Effector CD4-positive, alpha-beta T cell (primary cell): ENCODE measurements at places on chromosomes 5 and 9.

GRCh38 chr5:122751293-122751782, 23.5 kb upstream of the SNX2 start:
- no peak for DNase-seq

GRCh38 chr9:110047955-110048402, 160.0 kb downstream of the C9orf152 start:
- no peak for DNase-seq

GRCh38 chr5:143226361-143226760, 177.1 kb downstream of the NR3C1 start:
- no peak for DNase-seq

DNA sequence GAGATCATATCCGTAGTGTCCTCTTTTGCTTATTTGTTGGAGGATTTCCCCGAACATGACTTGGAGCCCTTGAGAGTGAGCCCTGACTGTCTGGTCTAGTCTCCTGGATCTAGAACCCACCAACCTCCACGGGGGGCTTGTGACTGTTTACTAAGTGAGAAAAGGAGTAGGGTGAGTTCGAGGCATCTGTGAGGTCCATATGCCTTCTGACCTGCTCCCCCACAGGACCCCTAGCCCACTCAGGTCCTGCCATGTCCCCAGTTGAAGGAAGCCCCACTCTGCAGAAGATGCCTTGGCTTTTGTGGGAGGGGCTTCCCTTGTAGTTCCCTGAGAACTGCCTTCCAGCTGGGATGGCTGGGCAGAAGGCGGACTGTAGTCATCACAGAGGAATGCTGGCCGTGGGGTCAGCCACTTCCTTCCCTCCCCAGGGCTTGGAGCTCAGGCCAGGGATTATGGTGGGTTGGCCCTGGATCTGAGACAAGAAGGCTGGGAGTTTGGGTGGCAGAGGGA, 7.0 kb upstream of the IRF1 start:
- DNase-seq, result no peak

- DNase-seq, result no peak
Measured at GRCh38 chr9:127144670-127145445, 22.4 kb upstream of the ANGPTL2 start.

- DNase-seq, result no peak
Measured at GRCh38 chr5:41738710-41739354, 131.4 kb downstream of the OXCT1 start.

DNA sequence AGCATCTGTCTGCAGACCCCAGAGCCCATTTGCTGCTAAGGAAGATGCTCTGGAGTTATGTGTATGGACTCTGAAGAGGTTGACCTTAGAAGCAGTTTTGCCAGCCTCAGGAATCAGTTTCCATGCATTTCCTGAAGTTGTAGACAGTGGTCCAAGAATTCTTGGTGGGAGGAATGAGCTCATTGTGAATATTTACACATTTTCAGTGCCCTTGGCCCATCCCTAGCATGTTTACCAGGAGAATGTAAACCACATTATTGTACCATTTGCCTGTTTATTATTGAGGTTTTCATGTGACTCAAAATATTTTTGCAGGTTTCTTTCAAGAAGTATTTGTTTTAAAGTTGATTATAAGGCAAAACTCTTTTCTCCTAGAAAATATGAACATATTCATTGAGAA, 93.8 kb downstream of the NXNL2 start:
- DNase-seq, result no peak

GRCh38 chr9:306907-307306, 92.2 kb downstream of the DOCK8 start:
- peak; percentile 26 for DNase-seq

- DNase-seq, result no peak
Measured at GRCh38 chr5:58918021-58918729, 335.3 kb downstream of the RAB3C start.

- no peak for DNase-seq
Measured at GRCh38 chr5:122156724-122157325, 27.5 kb downstream of the ZNF474 start.

DNA sequence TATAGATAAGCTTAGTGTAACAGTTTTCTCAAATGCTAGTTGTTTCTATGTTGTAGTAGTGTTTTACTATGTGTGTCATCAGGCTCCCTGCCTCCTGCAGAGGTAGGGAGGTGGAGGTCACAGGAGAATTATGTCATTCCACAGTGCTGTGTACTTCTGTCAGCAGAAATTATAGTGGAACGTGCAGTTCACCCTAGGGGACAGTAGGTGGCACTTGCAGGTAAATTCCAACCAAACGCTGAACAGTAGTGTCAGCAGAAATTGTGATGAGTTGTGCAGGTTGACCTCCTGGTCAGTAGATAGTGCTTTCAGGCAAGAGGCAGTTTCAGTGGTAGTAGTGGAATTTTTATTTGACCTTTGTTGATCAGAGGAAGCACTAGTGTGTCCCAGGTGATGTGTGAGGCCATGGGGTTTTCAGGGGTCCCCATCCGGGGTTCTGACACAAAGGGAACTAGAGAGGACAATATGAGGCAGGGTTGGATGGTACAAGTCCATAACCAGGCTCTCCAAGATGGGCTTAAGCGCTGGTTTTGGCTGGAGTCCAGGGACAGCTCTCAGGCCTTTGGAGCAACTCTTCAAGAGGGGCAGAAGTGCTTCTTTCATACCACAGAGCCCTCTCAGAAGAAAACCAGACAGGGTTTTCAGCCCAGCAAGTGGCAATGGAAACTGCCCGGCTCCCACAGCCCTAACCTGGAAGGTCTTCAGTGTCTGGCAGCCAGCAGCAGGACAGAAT, 402.9 kb downstream of the CYLC2 start:
- no peak for DNase-seq

- no peak for DNase-seq
Measured at GRCh38 chr5:39857041-39857440, 432.3 kb upstream of the DAB2 start.

DNA sequence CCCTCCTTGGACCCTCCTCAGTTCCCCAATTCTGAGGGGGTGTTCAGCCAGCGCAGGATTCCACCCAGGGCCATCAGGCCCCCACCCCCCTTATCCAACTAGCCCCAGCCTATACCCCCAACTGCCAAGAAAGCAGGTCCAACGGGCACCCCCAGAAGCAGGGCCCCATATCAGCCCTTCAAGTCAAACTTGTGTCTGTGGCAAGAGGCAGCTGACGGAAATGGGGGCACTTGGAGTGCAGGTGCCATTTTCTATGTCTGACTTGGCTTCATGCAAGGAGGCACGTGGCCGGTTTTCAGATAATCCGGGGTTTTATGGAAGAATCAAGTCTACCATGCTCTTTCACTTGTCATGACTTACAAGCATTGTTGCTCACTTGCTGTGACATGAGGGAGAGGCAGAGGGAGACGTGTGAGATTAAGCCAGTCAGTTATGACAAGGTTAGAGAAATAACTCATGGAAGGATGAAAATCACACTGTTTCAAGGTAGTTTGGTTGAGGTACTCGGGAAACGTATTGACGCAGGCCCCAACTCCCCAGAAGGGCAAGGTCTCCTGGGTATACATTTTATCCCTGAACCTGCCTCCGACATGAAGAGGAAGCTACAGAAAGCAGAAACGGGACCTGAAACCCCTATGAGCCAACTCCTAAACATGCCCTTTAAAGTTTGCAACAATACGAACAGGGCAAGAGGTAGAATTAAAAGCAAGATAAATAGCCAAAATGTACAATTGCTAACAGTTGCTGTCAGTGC, 26.5 kb upstream of the CLPTM1L start:
- no peak for DNase-seq

DNA sequence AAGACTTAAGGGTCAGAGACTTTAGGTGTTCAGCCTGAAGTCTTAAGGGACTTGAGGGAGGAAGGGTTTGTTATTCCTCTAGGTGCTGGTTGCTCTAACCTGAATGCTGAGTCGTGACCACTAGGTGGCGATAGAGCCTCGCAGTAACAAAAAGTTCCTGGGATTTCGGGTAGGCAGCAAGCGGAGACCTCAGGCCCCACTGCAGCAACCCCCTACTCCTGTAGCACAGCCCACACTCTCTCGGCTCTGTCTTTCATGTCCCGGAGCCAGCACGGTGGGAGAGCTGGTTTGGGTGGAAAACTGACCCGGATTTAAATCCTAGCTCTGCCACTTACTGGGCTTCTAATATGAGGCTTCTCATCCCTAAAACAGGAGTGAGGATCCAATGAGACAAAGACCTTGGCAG, 100.3 kb upstream of the PANK3 start:
- DNase-seq, result peak; percentile 34

- no peak for DNase-seq
Measured at GRCh38 chr9:20048985-20049384, 260.1 kb upstream of the SLC24A2 start.

DNA sequence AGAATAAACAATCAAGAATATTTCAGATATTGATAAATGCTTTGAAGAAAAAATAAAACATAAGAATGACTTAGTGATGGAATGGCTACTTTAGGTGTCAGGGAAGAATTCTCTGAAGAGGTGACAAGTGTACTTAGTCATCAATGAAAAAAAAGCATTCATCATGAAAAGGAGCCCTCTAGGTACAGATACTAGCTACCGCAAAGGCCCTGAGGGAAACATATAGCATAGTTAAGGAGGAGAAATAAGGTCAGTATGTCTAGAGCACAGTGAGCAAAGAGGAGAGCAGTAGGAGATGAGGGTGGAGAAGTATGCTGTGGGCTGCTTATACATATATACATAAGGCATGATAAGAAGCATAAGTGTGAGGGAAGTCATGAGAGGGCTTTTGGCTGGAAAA, 41.8 kb downstream of the CSF2 start:
- DNase-seq, result no peak

GRCh38 chr5:177523711-177524538, 7.2 kb upstream of the DDX41 start:
- DNase-seq, result no peak

DNA sequence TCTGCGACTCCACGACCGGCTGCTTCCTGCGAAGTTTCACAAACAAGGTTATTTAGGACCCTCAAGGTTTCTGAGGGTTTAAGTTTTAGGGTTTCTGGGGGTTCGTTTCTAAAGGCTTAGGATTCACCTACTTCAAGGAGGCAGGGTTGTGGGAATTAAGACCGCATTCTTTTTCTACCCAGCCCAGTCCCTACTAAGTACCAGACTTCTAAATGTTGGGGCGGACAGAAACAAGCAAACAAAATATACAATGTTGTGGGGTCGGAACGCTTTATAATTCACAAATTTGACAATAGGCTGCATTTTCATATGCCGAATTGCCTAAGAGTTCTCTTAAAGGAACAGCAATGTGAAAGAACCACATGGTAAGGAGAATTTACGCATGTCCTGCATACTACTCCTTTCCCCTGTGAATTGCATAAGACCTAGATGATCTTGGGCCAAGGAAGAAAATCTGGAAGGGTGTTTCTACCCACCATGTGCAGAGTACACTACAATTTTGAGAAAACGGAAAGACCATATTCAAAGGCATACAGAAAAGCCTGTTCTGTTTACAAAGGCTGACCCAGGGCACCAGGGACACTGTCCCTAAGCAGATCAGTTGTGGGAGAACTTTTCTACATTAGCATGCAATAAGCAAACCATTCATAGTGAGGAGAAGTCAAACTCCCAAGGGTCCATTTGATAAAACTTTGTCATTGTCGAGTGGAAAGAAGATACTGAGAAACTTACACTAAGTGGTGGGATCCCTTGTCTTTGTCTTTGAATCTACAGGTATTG, 457.3 kb downstream of the RAB3C start:
- no peak for DNase-seq

GRCh38 chr9:90085633-90086032, 480.8 kb downstream of the GADD45G start:
- DNase-seq, result no peak

DNA sequence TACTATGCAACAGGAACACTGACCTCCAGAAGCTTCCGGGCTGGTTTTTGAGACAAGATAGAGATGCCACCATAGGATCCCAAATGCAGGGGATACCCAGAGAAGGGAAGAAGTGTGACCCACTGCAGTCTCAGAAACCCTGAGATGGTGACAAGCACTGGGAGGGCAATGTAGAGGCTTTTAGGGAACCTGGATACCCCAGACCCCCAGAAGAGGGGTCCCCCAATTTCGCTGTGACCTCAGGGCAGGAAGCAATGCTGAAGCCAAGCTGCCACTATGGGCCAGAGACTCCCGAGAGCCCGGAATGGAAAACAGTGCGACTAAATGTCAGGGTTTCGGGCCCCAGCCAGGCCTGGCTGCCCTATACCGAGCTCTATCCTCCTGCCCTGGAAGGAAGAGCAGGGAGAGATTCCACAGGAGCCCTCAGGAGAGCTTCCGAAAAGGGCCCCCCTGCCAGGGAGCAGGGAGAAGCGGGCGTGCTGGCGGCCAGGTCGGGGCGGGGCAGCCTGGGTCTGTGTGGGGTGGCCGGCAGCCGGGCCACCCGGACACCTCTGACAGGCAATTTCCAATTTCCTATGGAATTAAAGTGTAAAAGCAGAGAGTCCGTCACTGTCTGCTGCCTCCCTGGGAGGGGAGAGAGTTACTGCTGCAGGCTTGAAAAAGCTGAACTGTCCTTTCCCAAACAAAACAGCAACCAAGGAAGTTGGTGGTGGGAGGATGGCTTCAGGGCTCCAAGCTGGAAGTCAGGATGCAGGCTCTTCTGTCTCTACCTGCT, 154.2 kb downstream of the FGF18 start:
- no peak for DNase-seq

DNA sequence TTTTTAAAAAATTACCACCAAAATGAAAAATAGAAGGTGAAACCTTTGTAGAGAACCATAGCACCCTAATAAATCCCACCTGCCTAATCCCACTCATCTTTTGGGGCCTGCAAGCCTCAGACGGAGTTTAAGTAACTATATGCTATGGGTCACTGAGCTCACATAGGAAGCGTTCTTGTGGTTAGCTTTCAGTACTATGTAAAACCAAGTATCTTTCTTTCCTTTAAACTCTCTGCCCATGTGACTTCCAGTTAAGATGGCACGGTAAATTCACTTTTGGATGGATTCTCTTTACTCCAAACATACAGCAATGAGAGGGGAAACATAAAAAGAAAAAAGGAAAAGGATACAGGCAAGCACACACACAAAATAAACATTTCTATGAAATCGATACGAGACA, 50.9 kb downstream of the FANCC start:
- DNase-seq, result no peak

DNA sequence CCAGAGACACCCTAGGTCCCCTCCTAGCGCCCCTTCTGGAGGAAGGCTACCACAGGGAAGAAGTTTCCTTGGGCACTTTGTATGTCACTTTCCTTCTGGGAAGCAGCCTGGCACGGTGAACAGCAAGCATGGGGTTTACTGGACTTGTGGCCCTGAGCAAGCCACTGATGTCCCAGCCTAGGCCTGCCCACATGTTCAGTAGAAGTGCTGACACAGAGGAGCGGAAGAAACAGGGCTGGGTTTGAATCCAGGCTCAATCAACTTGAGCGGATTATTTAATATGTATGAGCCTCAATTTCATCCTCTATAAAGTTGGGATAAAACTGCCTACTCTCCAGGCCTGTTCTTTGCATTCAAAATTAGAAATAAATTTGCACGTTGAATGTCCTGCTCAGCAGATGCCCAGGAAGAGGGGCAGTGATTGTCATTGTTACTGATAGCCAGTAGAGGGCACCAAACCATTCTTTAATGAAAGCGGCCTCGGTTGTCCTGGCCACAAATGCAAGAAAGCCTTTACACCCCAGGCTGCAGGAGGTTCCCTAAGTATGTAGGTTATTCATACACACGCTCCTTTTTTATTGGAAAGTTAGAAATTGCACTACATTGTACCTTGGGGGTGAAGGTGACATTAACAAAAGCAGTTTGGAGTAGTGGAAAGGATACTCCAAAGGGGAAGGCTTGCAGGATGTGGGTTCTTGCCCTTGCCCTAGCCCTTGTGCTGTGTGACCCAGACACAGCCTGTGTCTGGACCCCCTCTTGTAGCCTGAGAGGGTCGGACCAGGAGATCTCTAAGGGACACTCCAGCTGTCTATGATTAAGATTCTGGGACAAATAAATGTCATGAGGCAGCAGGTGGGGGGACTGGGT, 13.4 kb upstream of the XPA start:
- peak; percentile 21 for DNase-seq

- DNase-seq, result no peak
Measured at GRCh38 chr9:36127652-36128244, 8.8 kb upstream of the GLIPR2 start.
